ENCODE measurements at places on chromosomes 2 and 18.

- no peak for DNase-seq
Observed at GRCh38 chr2:15945909-15946705, 5.8 kb downstream of the MYCN start.

DNA sequence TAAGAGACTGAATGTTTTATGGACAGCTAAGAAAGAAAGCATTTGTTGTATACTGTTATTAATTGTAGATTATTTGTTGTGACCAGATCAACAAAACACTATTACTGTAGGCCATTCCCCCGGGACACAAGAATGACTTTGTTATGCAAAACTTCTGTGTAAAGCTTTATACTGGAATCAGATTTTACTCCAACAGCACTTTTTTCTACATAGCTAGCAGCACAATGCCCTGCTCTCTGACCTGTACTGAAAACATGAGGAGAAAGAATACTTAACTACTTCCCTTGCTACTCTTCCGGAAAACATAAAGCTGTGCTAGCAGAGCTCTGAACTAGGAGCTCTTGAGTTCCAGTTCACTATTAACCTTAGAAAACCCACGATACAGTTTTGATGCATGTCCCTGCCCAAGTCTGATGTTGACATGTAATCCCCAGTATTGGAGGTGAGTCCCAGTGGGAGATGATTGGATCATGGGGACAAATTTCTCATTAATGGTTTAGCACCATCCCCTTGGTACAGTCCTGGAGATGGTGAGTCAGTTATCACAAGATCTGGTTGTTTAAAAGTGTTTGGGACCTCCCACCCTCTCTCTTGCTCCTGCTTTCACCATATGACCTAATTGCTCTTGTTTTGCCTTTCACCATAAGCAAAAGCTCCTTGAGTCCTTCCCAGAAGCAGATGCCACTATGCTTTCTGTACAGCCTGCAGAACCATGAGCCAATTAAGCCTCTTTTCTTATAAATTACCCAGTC lies 601.1 kb upstream of the PIK3C3 start:
- no peak for DNase-seq

- DNase-seq = no peak
Observed at GRCh38 chr2:196171946-196172345, 568 bp upstream of the STK17B start.

- no peak for DNase-seq
Observed at GRCh38 chr2:189287982-189288521, 108.5 kb upstream of the COL5A2 start.

DNA sequence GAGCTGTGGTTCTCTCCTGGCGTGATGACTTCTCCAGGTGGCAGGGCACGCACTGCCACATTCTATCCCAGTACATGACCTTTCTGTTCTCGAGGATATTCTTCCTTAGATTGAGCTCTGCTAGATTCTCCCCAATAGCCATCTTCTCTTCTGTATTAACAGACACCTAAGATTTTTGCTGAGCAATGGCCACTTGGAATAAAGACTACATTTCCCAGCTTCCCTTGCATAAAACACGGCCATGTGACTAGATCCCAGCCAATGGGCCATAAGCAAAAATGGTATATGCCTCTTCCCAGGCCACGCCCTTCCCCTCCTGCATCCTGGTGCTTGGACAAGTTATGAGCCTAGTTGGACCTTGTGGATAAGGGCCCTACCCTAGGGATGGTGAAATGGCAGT lies 82.1 kb downstream of the EIF2AK3 start:
- DNase-seq = no peak

- DNase-seq = no peak
Observed at GRCh38 chr2:133078667-133079411, 408.8 kb upstream of the LYPD1 start.

GRCh38 chr2:200443376-200443775 lies 66.5 kb downstream of the KCTD18 start:
- no peak for DNase-seq

DNA sequence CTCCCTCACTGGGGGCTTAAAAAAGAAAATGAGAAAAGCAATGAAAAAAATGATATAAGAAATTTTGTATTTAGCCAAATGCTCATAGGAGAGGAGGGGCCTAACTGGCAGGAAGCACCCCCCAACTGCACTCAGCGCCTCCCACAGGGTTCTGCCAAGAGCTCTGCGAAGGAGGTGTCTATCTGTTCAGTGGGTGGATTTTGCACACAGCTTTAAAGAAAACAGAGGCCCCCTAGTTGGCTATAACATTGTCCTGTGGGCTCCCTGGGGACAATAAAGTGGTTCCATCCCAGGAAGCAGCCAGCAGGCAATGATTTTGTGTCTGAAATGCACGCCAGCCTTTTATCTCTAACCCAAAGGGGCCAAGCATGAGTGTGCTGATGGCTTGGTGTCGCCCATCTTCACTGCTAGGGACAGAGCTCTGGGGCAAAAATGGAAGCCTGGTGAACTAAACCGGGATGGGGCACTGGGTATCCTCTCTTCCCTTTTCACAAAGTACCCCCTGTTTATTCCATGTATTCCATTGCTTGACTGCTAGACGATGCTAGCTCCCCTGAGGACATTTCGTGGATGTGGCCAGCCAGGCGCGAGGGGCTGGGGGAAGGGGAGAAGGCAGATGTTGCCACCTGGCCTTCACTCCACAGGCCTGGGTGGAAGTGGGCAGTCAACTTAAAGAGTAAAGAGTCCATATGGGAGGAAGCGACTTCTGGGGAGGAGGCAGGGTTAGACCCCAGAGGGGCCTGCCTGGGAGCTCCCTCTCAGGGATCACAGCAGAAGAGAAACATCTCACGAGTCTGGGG lies 205.7 kb downstream of the CYP26B1 start:
- DNase-seq = no peak

DNA sequence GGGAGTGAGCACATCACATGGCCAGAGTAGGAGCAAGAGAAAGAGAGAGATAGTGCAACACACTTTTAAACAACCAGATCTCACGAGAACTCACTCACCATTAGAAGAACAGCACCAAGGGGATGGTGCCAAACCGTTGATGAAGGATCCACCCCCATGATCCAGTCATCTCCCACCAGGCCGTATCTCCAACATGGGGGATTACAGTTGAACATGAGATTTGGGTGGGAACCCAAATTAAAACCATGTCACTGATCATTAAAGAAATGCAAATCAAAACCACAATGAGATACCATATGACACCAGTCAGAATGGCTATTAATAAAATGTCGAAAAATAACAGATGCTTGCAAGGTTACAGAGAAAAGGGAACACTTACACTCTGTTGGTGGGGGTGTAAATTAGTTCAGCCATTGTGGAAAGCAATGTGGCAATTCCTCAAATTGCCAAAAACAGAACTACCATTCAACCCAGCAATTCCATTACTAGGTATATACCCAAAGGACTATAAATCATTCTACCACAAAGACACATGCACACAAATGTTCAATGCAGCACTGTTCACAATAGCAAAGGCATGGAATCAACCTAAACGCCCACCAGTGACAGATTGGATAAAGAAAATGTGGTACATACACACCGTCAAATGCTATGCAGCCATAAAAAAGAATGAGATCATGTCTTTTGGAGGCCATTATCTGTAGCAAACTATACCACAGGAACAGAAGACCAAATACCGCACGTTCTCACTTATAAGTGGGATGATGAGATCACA lies 137.1 kb downstream of the COL6A3 start:
- DNase-seq = no peak

DNA sequence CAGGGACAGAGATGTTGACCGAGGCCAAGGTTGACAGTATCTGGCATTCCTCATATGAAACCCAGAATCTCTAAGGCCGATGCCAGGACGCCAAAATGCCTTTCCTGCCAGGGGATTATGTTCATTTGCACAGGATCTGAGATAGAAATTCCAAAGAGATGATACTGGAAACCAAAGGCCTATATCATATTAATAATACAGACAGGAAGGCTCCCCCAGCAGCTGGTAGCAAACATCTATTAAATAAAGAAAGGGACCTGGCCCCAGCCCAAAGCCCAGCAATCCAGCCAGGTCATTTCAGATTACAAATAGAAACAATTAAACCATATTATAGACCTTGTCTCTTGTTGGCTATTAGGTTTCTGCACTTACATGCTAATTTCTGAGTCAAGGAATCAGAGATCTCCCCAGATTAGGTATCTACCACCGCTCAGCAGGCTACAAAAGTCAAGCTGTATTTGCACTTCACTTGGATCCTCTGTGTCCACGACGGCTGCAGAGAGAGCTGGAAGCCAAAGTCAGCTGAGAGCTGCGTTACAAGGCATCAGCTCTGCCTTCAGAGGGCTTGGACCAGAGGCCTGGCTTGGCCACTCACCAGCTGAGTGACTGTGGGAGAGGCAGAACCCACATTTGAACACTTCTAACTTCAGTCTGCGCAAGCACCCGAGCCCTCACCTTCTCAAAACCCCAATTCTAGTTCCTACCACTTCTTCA lies 269.3 kb upstream of the SIX2 start:
- no peak for DNase-seq

GRCh38 chr2:176677746-176678265 lies 408.6 kb downstream of the MTX2 start:
- DNase-seq = no peak

GRCh38 chr2:37271376-37272067 lies 40.1 kb downstream of the NDUFAF7 start:
- no peak for DNase-seq

GRCh38 chr18:55534996-55535395 lies 53.0 kb downstream of the TCF4 start:
- DNase-seq = no peak

DNA sequence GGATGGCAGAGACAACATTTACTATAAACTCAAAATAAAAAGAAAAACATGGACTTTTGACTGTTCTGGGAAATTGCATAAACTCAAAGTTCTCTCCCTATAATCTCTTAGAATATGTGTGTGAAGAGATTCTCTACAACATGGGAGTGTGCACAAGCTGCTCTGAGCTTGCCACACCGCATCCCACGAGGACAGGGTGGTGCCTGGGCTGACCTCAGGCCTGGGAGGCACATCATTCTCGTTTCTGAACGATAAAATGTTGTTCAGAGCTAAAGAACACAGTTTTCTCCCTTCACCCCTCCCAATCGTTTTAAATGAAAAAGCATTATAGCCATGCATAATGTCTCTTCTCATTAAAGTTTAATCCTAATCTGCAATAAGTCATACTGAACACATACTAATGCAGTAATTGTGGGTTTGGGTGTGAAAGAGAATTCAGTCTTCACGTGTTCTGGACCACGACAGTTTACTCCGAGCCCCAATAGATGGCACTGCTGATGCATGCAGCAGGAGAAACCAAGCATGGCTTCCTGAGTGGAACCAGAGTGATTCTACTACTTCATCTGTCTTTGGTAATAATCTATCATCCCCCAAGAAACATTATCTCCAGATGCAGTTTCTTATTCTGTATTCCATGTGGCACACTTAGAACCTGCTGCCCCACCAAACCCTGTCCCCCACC lies 46.9 kb upstream of the LAMA1 start:
- DNase-seq = no peak

- DNase-seq = no peak
Observed at GRCh38 chr18:35619464-35619863, 37.9 kb downstream of the GALNT1 start.

DNA sequence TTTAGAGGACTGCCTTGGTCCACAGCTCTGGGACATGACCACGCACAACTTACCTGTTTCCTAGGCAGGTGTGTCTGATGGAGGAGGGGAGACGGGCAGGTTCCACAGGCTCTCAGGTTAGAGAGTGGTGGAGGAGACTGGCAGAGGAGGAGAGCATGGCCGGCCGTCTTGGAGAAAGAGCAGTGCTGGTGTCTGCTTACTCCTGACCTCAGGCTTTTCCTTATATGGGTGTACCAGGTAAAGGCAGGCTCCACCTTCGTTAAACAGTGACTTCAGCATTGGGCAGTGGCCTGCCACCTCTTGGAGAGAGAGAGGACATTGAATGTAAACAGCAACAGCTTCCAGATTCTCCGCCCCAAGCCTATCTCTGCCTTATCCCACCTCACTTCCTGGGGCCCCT lies at the start of gene CAPN13:
CAPN13 (minus strand) TSS at position 198 of the 400 bp plus-strand sequence. CDS start 20,121 bp downstream, outside the sequence.
- DNase-seq = no peak

GRCh38 chr2:188292348-188293239 lies 920 bp downstream of the GULP1 start:
- no peak for DNase-seq

DNA sequence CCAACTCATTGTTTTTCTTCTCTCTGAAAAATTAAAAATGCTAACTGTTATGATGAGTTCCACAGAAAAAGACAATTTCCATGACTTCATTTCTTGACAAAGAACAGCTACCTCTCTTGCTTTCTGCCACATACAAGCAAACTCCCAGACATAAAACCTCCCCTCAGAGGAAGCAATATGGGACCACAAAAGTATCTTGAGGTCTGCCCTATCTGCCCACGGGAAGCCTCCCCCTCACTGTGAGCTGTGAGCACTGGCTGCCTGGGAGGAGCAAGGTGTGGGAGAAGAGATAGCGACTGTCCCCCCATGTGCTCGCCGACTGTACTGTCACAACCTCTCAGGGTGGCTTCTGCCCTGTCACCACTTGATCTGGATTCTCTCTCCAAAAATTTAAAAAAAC lies 69.7 kb upstream of the NRP2 start:
- DNase-seq = no peak

GRCh38 chr2:9796056-9797010 lies 46.9 kb upstream of the TAF1B start:
- DNase-seq = no peak

GRCh38 chr2:64582774-64583340 lies 58.7 kb downstream of the AFTPH start:
- no peak for DNase-seq

DNA sequence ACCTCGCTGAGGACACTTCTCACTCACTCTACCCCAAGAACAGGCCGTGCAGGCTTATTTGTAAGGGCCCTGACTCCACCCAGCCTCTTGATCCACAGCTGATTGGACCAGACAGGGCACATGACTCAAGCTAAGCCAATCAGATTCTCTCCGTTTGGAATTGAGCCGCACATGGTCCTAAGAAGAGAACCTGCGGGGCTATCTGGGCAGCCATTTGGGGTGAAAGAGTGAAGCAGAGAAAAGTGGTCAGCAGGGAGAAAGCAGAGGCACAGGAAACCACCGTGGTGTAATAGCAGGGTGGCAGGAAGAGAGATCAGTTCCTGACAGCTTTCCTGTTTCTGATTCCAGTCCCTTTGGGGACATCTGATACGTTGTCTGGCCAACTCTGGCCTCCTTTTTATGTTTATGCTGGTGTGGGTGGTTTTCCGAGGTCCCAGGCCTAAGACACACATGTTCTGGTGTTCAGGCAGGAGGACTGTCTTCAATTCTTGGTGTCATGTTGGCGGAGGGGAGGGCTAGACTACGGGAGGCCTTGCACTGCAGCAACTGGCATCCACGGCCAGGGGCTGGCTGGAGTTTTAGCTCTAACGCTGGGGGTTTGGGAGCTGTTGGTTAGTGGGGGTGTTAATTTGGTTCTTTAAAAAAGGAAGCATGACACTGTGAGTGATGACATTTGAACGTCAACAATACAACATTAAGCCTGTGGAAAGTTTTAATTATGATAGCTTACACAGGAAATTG lies 26.1 kb upstream of the SPTBN1 start:
- no peak for DNase-seq

DNA sequence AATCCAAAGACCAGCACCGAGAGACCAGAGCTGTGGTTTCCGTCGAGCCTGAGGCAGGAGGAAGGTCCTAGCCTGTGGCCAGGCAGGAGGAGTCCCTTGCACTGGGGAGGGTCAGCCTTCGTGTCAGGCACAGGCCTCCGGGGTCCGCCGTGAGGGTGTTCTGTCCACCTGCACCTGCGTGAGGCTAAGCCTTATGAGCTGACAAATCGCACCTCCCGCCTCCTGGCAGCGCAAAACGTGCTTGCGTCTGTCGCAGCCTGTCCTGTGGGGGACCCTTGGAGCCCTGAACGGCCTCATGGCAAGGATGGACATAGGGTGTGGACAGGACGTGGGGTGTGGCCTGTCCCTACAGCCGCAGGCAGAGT lies 73.3 kb downstream of the KCNG2 start:
- no peak for DNase-seq
